Stimulated activated CD4-positive, alpha-beta T cell treated with anti-CD3 and anti-CD28 coated beads, Interleukin-15, amount 100 ng/mL, for 1 hour (primary cell): ENCODE measurements at places on chromosomes 3 and 15.

DNA sequence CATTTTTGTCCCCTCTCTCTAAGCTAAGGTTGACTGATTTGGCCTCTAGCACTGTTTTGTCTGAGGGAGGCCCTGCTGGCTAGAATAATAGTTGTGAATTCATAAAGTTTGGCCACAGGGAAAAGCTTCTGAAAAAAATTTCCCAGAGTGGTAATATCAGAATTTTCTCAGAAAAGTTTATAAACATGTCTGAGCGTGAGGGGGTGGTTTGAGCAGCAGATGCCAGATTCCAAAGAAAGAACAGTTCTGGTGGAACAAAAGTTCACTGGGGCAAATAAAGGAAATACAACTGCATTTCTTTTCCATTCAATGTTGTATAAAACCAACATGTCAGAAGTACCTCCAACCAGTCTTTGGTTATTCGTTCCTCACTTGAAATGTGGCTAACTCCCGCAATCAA, 61.2 kb downstream of the CLDN1 start:
- DNase-seq: no peak

DNA sequence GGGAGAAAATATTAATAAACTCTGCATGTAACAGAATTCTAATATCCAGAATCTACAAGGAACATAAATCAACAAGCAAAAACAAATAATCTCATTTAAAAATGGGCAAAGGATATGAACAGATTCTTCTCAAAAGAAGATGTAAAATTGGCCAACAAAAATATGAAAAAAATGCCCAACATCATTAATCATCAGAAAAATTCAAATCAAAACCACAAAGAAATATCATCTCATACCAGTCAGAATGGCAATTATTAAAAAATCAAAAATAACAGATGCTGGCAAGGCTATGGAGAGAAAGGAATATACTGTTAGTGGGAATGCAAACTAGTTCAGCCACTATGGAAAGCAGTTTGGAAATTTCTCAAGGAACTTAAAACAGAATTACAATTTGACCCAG, 150.7 kb upstream of the TRIM42 start:
- no peak for DNase-seq

- DNase-seq: no peak
Measured at GRCh38 chr3:59654480-59655417, 604.9 kb upstream of the CFAP20DC start.

DNA sequence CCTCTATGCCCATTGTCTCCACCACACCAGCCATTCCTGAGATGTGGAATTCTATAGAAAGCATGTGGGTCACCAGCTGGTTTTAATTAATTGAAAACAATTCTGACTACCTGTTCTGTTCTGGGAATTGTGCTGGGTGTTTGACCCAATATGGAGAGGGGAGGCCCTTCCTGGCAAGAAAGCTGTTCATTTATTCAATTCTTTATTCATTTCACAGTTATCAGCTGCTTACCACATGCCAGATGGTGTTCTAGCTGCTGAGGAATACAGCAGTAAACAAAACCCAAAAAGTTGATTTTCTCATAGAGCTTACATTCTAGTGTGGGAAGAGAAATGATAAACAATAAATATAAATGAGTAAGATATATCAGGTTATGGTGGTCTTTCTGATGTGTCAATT, 296.1 kb upstream of the RASGRP1 start:
- DNase-seq: no peak

- DNase-seq: no peak
Measured at GRCh38 chr3:189724356-189724755, 93.2 kb downstream of the TP63 start.

GRCh38 chr3:42071904-42072812, 19.0 kb upstream of the TRAK1 start:
- no peak for DNase-seq

GRCh38 chr3:178950676-178951075, 120.9 kb downstream of the ZMAT3 start:
- no peak for DNase-seq

DNA sequence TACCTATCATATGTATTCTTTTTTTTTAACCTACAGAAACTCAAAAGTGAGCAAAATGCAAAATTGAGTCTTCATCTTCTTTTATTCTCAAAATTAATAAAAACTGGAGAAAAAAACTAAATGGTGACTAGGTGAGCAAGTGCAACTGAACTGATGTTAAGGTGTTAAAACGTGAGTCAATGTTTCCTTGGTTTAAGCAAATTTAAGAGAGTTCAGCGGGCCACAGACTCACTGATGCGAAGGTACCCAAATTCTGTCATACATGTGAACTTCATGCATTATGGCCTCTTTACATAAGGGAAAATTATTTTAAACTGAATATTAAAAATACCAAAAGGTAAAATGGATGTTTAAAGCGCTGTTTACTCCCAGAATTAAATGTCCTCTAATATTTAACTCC, 206.6 kb downstream of the FOXP1 start:
- DNase-seq: no peak

- no peak for DNase-seq
Measured at GRCh38 chr15:54322341-54322740, 344.1 kb downstream of the UNC13C start.

DNA sequence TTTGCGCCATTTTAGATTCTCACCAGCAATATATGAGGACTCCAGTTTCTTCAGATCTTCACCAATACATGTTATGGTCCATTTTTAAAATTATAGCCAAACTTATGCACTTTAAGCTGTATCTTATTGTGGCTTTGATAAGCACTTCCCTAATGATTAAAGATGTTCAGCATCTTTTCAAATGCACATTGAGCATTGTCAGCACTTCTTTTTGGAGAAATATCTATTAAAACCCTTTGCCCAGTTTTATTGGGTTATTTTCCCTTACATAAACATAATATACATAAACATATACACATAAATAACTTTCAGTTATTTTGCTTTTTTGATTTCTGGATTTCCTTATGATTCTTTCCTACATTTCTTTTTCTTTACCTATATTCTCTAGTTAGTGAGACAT, 83.8 kb downstream of the ROBO1 start:
- DNase-seq: no peak

DNA sequence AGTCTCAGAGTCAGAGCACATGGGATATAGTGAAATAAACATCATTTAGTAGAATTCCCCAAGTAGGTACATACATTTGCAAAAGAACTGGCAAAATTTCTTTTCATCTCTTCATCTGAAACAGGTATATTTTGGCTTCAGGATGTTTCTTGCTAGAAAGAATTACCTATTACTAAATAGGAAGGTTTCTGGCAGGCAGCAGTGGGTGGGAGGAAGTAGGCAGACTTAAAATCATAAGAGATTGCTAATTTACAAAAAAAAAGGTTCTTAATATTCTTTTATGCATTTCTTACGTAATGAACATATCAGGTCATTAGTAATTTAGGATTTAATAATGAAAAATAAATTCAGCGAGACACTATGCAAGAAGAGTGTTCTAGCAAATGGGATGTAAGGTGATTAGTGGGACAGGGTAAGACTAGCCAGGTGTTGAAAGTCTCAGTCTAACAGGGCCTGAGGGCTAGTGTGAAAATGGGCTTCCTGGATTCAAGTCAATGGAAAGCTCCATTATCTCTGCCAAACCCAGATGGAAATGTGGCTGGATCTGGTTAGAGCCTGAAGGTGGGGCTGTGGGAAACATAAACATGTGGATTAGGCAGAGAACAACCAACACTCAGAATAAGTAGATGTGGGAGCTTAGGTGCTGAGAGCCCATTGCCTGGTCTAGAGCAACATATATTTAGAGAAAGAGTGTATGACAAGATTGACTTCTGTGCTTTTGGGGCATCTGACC, 127.4 kb upstream of the FEZF2 start:
- no peak for DNase-seq

- DNase-seq: no peak
Measured at GRCh38 chr3:23741036-23741706, 64.6 kb upstream of the UBE2E1 start.

DNA sequence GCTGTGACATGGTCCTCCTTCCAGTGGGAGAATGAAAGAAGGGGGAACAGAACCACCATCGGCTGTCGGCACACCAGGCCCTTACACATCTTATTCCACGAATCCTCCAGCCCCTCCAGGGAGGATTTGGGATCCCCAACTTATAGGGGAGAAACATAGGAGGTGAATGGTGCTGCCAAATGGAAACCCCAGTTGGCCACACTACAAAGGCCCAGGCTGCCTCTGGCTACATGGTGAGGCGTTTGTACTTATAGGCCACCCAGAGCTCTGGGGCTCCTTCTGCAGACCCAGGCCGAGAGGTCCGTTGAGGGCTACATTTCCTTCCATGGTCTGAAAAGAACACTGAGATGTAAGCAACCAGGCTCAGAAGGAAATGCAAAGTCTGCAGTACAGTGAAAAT, 12.0 kb downstream of the AMOTL2 start:
- no peak for DNase-seq

- DNase-seq: no peak
Measured at GRCh38 chr15:47972738-47973137, 148.1 kb upstream of the SLC24A5 start.

DNA sequence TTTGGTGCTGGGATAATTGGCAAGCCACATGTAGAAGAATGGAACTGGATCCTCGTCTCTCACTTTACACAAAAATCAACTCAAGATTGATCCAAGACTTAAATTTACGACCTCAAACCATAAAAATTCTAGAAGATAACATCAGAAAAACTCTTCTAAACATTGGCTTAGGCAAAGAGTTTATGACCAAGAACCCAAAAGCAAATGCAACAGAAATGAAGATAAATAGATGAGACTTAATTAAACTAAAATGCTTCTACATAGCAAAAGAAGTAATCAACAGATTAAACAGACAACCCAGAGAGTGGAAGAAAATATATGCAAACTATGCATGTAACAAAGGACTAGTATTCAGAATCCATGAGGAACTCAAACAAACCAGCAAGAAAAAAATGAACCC, 80.1 kb downstream of the CLDN1 start:
- no peak for DNase-seq

- no peak for DNase-seq
Measured at GRCh38 chr3:176055836-176056235, 1141.4 kb downstream of the TBL1XR1 start.
